ENCODE measurements at places on chromosomes 6 and 20.

DNA sequence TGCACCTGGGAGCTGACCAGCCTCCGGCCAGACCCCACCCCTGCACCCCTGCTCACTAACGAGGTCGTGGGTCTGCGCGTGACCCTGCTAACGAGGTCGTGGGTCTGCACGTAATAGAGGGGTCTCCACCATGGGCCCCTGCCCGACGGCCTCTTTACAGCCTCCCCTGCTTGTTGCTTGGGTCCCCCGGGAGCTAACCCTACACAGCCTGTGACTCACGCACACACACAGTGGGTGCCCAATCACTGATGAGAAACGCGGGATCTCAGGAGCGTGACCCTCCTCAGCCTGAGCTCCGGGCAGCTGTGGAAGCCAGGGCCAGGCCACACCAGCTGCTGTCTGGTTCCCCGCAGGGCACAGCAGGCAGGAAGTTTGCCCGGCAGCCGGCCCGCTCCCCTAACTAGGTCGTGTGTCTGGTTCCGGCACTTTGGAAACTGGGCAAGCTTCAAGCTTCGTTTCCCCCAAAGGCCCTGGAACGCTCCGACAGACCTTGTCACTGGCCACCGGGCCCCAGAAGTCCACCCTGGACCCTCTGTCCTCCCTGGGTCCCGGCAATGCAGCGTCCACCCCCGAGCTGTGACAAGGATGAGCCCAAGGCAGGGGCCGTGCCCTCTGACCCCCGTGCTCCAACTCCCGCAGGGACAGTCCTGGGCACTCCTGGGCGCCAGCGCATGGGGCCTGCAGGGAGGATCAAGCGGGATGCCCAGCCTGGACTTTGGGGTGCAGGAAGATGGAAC is 767 bp downstream of the PTK6 start:
- DNase-seq: no peak

DNA sequence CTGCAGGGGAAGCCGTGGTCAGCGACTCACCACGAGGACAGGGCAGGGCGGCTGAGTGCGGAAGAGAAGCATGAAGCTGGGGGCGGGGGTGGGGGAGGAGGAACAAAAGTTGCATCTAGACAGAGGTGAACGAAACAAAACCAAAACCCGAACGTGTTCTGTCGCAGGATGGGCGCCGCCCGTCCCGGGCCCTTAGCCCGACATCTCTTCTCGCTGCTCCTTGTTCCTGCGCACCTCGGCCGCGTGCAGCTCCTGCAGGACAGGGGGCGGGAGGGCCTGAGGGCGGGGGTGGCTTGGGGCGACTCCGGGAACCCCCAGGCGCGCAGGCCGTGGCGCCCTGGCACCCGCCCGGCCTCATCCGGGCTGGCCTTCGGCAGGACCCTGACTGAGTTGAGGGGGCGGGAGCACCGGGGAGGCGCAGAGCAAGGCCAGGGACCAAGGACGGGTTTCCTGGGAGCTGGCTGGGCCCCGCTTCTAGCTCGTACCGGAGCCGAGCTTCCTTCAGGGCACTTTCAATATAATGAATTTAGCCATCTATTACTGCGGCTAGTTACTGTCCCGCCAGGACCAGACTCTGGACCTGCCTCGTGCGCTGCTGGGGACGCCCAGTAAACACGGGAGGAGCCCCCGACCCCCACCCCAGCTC is 12.0 kb downstream of the STMN3 start:
- no peak for DNase-seq

GRCh38 chr6:70398783-70399728 is 14.3 kb upstream of the FAM135A start:
- DNase-seq: no peak

DNA sequence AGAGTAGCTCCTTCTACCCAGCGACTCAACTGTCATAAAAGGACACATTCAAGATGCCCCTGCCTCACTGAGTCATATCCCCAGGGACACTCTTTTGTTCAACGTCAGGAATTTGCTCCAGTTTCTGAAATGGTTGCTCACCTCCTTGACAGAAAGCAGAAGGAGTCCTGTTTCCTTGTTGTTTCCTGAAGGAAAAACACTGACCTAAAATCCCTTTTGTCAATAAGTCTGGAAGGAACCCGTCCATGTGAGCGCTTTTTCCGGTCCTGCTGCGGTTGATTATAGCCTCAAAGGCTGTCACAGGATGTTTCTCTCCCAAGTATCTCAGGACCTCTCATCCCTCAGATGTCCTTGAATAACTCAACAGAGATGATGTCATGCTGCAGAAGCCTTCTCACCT is 113.6 kb upstream of the PLEKHG1 start:
- no peak for DNase-seq

DNA sequence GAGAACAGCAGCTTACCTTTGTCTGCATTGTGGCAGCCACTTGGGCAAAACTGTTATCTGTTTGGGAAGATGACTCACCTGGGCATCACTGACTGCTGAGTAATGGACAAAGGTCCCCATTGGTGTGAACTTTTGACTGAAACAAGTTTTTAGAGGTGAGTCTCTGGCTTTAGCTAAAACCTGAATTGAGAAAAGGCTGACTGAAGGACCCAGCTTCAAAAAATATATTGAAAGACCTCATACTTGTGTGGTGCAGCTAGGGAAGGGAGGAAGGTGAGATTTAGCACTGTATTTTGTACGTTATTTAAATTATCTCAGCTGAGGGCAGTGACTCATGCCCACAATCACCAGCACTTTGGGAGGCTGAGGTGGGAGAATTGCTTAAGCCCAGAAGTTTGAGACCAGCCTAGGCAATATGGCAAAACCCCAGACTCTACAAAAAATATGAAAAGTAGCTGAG is 4.5 kb upstream of the CITED2 start:
- DNase-seq: no peak

- no peak for DNase-seq
These were observed 155.9 kb downstream of the QRSL1 start for GRCh38 chr6:106785298-106785697.

DNA sequence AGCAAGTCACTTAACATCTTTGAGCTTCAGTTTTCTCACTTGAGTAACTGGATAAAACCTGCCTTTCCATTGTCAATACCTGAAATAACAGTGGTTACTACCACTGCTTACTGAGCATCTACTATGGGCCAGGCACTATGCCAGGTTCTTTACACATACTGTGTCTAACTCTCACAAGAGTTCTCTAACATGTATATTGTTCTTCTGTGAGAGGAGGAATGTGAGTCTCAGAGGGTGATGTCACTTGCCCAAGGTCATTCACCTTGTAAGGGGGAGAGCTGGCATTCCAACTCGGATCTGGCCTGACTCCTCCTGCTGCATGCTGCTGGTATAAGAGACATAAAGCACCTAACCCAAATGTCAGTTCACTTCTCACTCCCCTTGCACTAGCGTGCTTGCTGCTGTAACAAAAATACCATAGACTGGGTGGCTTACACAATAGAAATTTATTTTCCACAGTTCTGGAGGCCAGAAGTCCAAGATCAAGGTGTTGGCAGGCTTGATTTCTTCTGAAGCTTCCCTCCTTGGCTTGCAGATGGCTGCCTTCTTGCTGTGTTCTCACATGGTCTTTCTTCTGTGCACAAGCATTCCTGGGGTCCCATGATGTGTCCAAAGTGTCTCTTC is 21.9 kb upstream of the SGK2 start:
- no peak for DNase-seq

DNA sequence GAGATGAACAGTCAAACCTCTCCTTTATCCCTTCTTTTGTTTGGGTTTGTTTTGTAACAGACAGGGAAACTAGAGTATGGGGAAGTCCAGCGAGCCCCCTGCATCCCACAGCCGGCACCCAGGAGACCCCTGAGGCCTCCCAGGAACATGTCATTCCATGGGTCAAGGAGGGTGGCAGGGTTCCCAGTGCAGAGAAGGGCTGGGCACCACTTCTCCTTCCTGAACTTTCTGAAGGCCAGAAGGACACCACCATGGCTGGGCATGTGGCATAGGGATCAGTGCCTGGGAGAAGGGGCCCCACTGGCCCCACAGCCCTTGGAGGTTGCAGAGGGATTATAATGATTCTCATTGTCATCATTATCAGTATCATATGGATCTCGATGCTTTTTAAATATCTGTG is 13.9 kb upstream of the CST7 start:
- DNase-seq: no peak

DNA sequence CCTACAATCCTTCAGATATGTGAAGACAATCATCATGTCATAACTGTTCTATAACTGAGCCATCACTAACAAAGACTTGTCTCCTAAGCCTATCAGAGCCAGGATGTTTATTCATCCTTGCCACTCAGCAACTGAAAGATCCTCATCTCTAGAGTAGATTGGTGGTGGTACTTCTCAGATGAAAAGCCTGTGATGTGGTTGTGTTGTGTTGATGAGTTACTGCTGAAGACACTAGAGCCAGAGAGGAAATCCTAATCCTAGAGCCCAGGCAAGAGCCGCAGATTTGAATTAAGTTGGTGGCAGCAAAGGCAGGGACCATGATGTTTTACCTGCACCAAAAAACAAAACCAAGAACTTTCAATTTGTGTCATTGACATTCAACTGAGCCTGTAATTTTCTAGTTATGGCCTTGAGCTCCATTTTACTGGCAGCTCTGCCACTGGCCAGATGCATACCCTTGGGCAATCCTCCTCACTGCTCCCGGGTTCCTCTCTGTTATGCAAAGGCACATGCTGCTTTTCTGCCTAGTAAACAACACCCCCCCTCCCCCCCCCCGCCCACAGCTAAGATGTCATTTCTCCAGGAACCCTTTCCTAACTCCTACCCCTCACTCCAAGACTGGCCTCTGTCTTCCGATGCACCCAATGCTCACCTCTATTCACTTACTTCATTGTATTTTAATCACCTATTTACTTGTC is 50.2 kb upstream of the REV3L start:
- no peak for DNase-seq

DNA sequence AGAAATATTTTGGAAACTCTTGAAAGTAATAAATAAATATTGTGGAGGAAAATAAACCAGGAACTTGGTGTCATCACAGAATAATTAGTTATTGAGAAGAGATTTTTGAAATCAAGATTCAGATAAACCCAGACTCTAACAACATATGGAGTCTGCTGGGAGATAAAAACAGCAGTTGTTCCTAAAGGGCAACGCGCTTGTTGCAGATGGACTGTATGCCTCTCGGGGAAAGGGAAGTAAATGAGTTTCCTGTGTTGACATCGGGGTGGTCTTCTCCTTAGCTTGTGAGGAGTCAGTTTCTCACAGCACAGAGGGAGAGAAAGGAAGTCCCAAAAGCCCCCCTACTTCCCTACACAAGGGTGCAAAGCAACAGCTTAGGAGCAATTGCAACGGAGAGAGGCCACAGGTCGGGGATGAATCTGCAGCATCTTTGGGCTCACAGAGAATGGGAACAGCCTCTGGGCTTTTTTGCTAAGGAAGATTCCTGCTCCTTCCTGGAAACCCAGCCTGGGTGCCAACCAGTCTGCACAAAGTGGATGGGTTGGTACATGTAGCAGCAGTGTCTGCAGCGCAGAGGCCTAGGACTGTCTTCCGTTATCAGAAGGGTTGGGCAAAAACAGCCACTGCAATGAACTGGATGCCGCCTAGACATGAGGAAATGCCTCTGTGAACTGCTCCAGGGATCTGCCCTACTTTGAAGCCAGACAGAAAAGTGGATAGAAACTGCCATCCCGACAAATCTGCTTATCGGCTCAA is 603.0 kb upstream of the NRSN1 start:
- DNase-seq: no peak

GRCh38 chr6:91415031-91415605 is 828.2 kb upstream of the MAP3K7 start:
- DNase-seq: no peak

DNA sequence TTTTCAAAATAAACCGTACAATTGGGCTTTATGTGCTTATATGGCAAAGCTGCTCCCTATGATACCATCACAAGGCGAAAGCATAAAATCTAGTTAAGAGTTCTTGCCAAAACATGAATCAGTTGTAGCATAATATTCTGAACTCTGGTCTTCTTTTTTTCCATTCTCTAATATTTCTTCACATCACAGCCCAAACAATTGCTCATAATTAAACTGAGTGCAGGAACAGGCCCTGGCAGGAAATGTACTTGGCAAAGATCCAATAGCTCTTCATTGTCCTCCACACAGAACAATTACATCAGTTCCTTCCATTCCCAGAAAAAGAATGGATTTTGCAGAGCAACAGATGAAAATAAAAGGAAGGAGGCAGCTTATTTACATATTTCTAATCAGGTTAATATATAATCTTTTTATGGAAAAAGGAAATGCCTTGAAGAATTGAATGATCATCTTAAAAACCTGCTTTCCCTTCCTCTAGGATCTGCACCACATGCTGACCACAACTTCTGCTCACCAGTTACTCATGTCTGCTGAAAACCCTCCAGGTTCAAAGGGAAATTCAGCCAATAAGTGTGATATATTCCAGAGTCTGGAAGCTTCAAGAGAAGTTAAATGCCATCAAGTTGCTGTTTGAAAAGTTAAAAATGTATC is 123.3 kb upstream of the COL21A1 start:
- no peak for DNase-seq

GRCh38 chr6:118774581-118774980 is 119.4 kb upstream of the ASF1A start:
- DNase-seq: no peak

DNA sequence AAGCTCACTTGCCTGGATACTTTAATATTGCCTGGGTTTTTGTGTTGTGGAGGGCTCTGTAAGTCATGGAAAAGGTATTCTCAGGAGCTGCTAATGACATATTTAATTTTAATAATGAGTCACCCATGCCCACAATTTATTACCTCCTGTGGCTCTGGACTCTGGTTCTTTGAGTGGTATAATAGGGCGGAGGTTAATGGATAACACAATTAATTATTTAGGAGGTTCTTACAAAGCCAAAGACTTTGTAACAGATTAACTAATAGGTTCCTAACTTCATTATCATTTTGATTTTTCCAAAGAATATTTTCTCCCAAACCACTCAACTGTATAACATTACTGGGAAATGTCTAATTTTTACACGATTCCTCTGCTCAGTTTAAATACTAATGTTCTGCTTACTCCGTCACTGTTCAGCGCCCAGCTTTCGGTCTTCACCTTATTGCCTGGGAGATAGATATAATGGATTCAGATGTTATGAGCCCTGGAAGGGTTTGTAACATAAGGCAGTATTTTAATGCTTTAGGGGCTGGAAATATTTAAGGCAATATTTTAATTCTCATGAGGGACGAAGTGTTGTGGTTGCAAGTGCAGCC is 29.4 kb downstream of the PHACTR3 start:
- no peak for DNase-seq

- DNase-seq: no peak
These were observed 480 bp upstream of the NT5E start for GRCh38 chr6:85449388-85449817.

DNA sequence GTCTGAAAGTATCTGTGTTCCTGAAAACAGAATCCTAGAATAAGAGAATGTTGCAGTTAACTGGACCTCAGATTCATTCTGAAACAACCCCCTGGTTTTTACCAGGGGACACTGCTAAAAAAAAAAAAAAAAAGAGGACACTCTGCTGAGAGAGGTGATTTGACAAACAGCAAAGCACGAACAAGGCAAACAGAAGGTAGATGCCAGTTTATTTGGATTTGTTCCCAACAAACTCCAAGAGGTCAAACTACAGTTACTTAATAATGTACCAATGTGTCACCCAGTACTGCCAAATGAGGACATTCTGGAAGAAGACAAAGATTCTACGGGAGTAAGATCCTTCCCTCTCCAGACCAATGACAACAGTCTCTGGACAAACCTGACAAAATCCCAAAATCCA is 40.6 kb upstream of the SLC22A16 start:
- DNase-seq: no peak

- no peak for DNase-seq
These were observed 80.3 kb downstream of the CTNNBL1 start for GRCh38 chr20:37774156-37774555.
